Caco-2 (cell line): ENCODE measurements at places on chromosomes 2 and 18. TPM values are rescaled to one million over a fixed set of nuclear protein-coding genes. Genes with fewer than 3 reads are reported as not detected.

The UPP2 gene
- not detected in 2 replicates for total RNA-seq

The ALKAL2 gene
- not detected in 2 replicates for total RNA-seq

GRCh38 chr2:101467306-101467705, 7.6 kb downstream of the RFX8 start:
- no peaks in the 10 kb centered on the region for H3K27me3 ChIP-seq
- peaks cover 6% of the 10 kb centered on the region; the same call in 1 of the 2 replicates for H3K4me1 ChIP-seq
- no peak overlapping the region for H3K27ac ChIP-seq
- no peaks in the 10 kb centered on the region for H3K36me3 ChIP-seq
- DNase-seq, result no peak
- H3K4me3 ChIP-seq, result no peak overlapping the region

DNA sequence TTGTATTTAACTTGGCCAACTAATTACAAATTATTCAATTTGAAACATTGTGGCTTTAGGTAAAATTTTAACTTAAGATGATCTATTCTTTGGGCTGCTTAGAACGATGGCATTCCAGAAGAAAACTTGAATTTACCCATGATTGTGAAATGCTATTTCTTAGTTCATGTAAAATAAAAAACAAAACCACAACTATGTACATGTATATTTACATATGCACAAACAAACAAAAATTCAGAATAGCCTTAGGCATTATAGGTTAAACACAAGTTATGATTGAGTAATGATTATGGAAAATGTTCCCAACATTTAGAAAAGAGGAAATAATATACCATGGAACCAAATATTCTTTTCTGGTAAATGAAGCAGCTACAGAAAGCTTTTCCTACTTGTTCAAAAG, 3.5 kb upstream of the SMCHD1 start:
- no peak overlapping the region for H3K4me3 ChIP-seq
- no peaks in the 10 kb centered on the region for H3K27me3 ChIP-seq
- DNase-seq, result no peak
- H3K36me3 ChIP-seq, result no peaks in the 10 kb centered on the region
- no peak overlapping the region for H3K27ac ChIP-seq

GRCh38 chr2:151326554-151326953, 30.8 kb upstream of the TNFAIP6 start:
- H3K27me3 ChIP-seq, result no peaks in the 10 kb centered on the region; the same call in 1 of the 2 replicates
- H3K27ac ChIP-seq, result no peak overlapping the region
- DNase-seq, result no peak
- H3K4me1 ChIP-seq, result no peaks in the 10 kb centered on the region
- H3K36me3 ChIP-seq, result no peaks in the 10 kb centered on the region

GRCh38 chr18:12839057-12839525, 44.9 kb downstream of the PTPN2 start:
- H3K36me3 ChIP-seq, result no peaks in the 10 kb centered on the region; the same call in 1 of the 2 replicates
- no peak overlapping the region for H3K4me3 ChIP-seq
- peaks cover 16% of the 10 kb centered on the region for H3K4me1 ChIP-seq
- H3K27me3 ChIP-seq, result no peaks in the 10 kb centered on the region
- no peak for DNase-seq

DNA sequence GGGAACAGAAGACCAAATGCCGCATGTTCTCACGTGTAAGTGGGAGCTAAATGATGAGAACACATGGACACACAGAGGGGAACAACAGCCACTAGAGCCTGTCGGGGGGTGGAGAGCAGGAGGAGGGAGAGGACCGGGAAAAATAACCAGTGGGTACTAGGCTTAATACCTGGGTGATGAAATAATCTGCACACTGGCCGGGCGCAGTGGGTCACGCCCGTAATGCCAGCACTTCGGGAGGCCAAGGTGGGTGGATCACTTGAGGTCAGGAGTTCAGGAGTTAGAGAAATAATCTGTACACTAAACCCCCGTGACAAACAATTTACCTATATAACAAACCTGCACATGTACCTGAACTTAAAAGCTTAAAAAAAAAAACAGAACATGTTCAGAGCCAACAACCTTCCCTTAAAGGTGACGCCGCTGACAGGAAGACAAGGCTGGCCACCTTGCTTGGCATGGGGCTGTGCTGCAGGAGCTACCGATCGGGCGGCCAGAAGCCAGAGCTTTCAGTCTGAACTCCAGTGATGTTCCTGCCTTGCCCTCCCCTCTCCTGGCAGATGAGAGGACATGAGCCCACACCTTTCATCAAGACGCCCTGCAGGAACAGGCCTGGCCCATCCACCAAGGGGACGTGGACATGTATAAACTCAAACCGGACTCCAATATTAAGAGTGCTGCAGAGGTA, 11.2 kb downstream of the SLC66A2 start:
- H3K4me3 ChIP-seq, result no peak overlapping the region
- no peak for DNase-seq
- H3K27ac ChIP-seq, result no peak overlapping the region
- H3K36me3 ChIP-seq, result no peaks in the 10 kb centered on the region
- H3K4me1 ChIP-seq, result peaks cover 9% of the 10 kb centered on the region; the same call in 1 of the 2 replicates

- no peak overlapping the region for H3K27ac ChIP-seq
- H3K36me3 ChIP-seq, result no peaks in the 10 kb centered on the region
- no peak overlapping the region for H3K4me3 ChIP-seq
- no peak for DNase-seq
Observed at GRCh38 chr2:224552771-224553170, 32.4 kb downstream of the CUL3 start.
